ENCODE measurements at places on chromosomes 1 and 21. TPM values are rescaled to one million over a fixed set of nuclear protein-coding genes. Genes with fewer than 3 reads are reported as not detected.

Gene SHE
- 0.07 TPM for total RNA-seq

Gene ATP5PO
- total RNA-seq, result 89.9 TPM

Gene PCP4
- total RNA-seq, result not detected

Gene ZNF648
- not detected for total RNA-seq

Gene AIRE
- 0.07 TPM for total RNA-seq

Gene GADD45A
- total RNA-seq, result 90.9 TPM

Gene RHD
- total RNA-seq, result not detected

Gene NCAM2
- total RNA-seq, result 9.1 TPM

Gene KRTAP19-8
- not detected for total RNA-seq

Gene SSU72
- total RNA-seq, result 76.9 TPM

Gene C1orf56
- total RNA-seq, result 2.7 TPM

Gene FOXD3
- total RNA-seq, result not detected

Gene HDGF
- total RNA-seq, result 125 TPM

Gene MAP10
- total RNA-seq, result 0.85 TPM

Gene TMPRSS15
- not detected for total RNA-seq

Gene TRIM67
- 0.39 TPM for total RNA-seq

Gene OR6N1
- total RNA-seq, result not detected

Gene ELOVL1
- total RNA-seq, result 60.1 TPM

Gene KRTAP10-12
- total RNA-seq, result not detected

Gene DIO1
- total RNA-seq, result not detected

Gene C8A
- total RNA-seq, result not detected

Gene BSDC1
- 68.2 TPM for total RNA-seq

Gene KRTAP12-2
- total RNA-seq, result not detected

Gene SAMSN1
- total RNA-seq, result 0.10 TPM

Gene NRIP1
- 22.0 TPM for total RNA-seq

Gene VANGL2
- 0.46 TPM for total RNA-seq

Gene CFAP74
- not detected for total RNA-seq

Gene KLF17
- total RNA-seq, result 0.13 TPM

Gene LCE1C
- total RNA-seq, result not detected

Gene MAN1C1
- 13.4 TPM for total RNA-seq

Gene FCRLB
- 1.6 TPM for total RNA-seq

Gene FCGR3B
- not detected for total RNA-seq

Gene LCE2A
- total RNA-seq, result not detected

Gene FNDC10
- 3.6 TPM for total RNA-seq

Gene HAPLN2
- total RNA-seq, result not detected

Gene SMAP2
- total RNA-seq, result 17.3 TPM

Gene BTBD8
- total RNA-seq, result 2.1 TPM

Gene OR2L13
- total RNA-seq, result not detected

Gene DDR2
- total RNA-seq, result 310 TPM

Gene PLPPR5
- not detected for total RNA-seq

Gene IGSF9
- total RNA-seq, result not detected

Gene BMP8A
- total RNA-seq, result 0.33 TPM

Gene TTC39A
- 2.0 TPM for total RNA-seq

Gene CA14
- total RNA-seq, result not detected

Gene GJA5
- total RNA-seq, result 2.9 TPM

Gene AGO3
- total RNA-seq, result 39.5 TPM

Gene FAM177B
- not detected for total RNA-seq

Gene BGLAP
- 0.50 TPM for total RNA-seq

Gene DCST2
- 0.07 TPM for total RNA-seq

Gene RIIAD1
- not detected for total RNA-seq

Gene CFAP45
- 0.73 TPM for total RNA-seq

Gene PPM1J
- total RNA-seq, result 1.0 TPM

Gene ID3
- total RNA-seq, result 205 TPM

Gene OLIG2
- not detected for total RNA-seq

Gene CELA3B
- total RNA-seq, result not detected

Gene SPATA45
- not detected for total RNA-seq

Gene ABCG1
- 3.3 TPM for total RNA-seq

Gene KCNA3
- 0.07 TPM for total RNA-seq

Gene SLC9C2
- total RNA-seq, result 0.03 TPM

Measured in smooth muscle cell of the pulmonary artery (primary cell).